ENCODE measurements at places on chromosomes 5 and 9. TPM values are rescaled to one million over a fixed set of nuclear protein-coding genes. Genes with fewer than 3 reads are reported as not detected.

Gene SLC38A9
- total RNA-seq = 64.8 TPM

Gene PRRC2B
- 202 TPM for total RNA-seq

Gene ZNF782
- total RNA-seq = 27.2 TPM

Gene CDX1
- total RNA-seq = not detected

Gene PPP3R2
- 0.92 TPM for total RNA-seq

Gene SPATA31A3
- total RNA-seq = not detected

Gene C5orf46
- total RNA-seq = not detected

Gene FOXD4L4
- total RNA-seq = 1.4 TPM

Gene C9orf153
- 0.46 TPM for total RNA-seq

Gene GFPT2
- 12.9 TPM for total RNA-seq

Gene PRRX2
- total RNA-seq = not detected

Gene TAF11L5
- not detected for total RNA-seq

Gene MYMK
- total RNA-seq = not detected

Gene IFNA13
- total RNA-seq = not detected

Gene SLC2A6
- 22.8 TPM for total RNA-seq

Gene SPINK4
- not detected for total RNA-seq
